COR-L47 (cell line): ENCODE measurements at places on chromosomes 1 and 21.

- no peak for DNase-seq
Measured at GRCh38 chr1:96825231-96825630, 103.6 kb downstream of the PTBP2 start.

- peak; percentile 96 for DNase-seq
Measured at GRCh38 chr1:203320591-203321272, 15.4 kb downstream of the BTG2 start.

GRCh38 chr1:150925080-150925479 lies 1.1 kb upstream of the SETDB1 start:
- no peak for DNase-seq

- DNase-seq: no peak
Measured at GRCh38 chr1:154352581-154353459, 27.5 kb downstream of the ATP8B2 start.

DNA sequence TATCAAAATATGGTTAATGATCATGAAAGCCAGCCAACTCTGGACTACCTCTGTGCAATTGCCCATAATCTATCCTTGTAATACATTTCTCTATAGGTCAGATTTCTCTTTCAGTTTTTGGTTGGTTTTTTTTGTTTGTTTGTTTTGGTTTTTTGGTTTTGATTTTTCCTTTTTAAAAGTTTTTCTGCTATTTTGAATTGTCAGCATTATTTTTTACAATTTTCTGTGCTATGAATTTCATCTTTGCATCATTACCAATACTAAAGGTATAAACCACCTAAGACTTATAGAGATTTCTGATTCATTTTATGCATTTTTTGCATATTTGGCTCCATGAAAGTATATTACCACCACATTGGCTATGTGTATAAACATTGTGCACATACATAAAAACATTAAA lies 799.6 kb downstream of the ADGRL2 start:
- no peak for DNase-seq

GRCh38 chr21:42858185-42858847 lies 21.0 kb downstream of the WDR4 start:
- DNase-seq: no peak
